GM13977 (cell line): ENCODE measurements at places on chromosomes 4 and X.

GRCh38 chr4:185576962-185577950 lies 41.9 kb upstream of the PDLIM3 start:
- no peak for DNase-seq

DNA sequence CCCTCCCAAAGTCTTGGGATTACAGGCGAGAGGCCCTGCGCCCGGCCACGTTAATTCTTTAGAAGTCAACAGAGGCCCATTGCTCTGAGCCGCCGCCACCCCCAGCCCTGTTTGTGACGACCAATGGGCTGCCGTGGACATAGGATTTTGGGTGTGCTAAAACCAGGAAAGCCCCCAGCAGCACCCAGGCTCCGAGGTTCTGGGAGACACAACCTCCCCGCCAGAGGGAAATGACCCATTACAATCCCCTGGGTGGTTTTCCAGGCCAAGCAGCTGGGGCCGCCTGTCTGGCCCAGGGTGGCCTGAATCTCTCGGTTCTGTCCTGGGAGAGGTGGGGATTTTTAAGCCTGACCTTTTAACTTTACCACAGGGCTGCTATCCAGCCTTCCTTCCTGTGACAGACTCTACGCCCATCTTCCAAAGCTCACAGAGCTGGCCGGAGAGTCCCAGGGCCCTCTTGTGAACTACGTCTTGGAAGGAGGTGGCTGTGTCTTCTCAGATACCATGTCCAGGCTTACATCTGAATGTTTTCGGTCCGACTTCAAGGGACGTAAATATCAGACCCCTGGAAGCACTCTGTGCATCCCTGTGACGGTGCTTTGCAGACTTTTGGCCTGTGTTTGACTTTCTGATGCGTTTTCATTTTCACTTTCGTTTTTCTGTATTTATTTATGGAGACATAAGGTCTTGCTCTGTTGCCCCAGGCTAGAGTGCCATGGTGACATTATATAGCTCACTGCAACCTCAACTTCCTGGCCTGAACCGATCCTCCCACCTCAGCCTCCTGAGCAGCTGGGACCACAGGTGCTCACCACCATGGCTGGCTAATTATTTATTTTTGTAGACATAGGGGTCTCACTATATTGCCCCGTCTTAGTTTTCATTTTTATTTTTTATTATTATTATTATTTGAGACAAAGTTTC lies 36.0 kb downstream of the P2RY8 start:
- peak; percentile 75 for DNase-seq

DNA sequence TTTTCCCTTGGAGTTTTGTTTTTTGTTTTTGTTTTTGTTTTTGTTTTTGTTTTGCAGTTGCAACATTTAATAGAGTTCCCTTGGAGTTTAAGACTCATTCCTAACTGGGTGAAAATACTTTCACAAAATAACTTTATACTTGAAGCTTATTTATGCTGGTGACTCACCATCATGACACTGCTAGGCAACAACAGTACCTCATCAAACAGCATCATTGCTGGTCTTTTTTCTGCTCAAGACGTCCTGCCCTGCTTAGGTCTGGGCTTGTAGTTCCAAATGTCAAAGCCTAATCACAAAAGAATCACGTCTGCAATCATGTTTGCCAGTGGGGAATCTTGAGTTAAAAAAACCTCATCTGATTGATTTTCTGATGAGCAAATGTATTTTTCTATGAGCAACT lies 105.7 kb upstream of the PRPS2 start:
- DNase-seq, result no peak

GRCh38 chr4:37881811-37882210 lies 9.1 kb upstream of the TBC1D1 start:
- DNase-seq, result no peak

DNA sequence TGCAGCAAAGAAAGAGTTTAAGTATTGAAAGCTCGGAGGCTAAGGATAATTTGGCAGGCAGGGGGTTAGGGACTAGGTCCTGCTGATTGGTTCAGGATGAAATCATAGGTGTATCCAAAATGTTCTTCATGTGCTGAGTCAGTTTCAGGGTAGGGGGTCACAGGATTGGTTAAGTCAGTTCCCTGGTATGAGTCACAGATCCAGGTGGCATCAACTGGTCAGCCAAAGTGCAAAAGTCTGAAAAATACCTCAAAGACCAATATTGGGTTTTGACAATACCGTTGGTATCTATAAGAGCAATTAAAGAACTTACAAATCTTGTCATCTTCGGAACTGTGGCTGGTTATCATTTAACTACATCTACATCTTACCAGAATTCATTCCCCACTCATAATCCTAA lies 25.6 kb upstream of the PRDM8 start:
- DNase-seq, result no peak

GRCh38 chr4:85142451-85142850 lies 176.0 kb upstream of the WDFY3 start:
- DNase-seq, result no peak

GRCh38 chr4:176443646-176444409 lies 124.1 kb downstream of the SPCS3 start:
- no peak for DNase-seq

DNA sequence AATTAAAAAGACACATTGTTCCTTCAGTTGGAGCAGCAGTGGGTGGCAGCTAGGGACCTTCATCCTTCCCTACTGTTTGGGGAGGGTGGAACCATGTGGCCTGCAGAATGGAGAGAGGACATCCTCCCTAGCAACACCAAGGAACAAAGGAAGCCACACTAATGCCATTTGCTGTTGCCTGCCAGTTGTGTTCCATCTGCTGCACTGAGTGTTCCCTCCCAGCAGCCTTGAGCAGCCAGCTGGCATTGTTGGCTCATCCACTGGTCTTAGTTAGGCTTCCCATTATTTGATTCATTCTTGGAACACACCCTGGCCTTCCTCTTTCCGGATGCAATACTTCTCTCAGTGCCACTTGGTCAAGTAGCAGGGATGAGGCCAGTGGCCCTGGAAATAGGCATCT lies 25.0 kb upstream of the HMGB3 start:
- DNase-seq, result no peak

DNA sequence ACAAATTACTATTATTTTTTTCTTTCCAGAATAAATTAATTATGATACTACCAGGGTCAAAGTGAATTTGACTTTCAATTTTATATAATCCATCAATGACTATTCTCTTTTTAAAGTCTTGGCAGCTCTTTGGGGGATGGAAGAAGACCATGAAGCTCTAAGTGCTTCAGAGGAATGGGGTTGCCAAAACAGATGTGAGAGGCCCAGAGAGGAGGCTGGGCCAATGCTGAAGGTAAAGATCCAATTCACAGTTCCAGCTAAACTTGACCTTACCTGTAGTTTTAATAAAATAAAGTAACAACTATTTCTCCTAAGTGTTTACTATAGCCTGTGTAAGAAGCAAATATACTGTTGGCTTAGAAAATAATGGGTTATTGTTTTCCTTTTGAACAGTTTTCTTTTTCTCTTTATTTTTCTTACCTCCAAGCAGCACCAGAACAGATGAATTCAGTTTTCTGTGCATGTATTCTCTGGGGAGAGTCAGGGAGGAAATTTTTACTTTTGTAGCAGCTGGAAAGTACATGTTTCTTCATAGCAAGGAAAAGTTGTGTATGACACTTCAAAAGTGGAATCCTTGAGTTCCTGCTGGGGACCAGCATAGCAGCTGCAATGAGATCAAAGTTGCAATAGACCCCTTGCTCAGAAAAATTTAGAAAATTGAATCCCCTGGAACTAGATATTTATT lies 104.9 kb downstream of the CEP44 start:
- DNase-seq, result no peak

- peak; percentile 28 for DNase-seq
These were observed 74.4 kb downstream of the MTMR1 start for GRCh38 chrX:150767475-150768131.

- peak; percentile 26 for DNase-seq
These were observed 119.1 kb upstream of the OTUD4 start for GRCh38 chr4:145299380-145300076.

DNA sequence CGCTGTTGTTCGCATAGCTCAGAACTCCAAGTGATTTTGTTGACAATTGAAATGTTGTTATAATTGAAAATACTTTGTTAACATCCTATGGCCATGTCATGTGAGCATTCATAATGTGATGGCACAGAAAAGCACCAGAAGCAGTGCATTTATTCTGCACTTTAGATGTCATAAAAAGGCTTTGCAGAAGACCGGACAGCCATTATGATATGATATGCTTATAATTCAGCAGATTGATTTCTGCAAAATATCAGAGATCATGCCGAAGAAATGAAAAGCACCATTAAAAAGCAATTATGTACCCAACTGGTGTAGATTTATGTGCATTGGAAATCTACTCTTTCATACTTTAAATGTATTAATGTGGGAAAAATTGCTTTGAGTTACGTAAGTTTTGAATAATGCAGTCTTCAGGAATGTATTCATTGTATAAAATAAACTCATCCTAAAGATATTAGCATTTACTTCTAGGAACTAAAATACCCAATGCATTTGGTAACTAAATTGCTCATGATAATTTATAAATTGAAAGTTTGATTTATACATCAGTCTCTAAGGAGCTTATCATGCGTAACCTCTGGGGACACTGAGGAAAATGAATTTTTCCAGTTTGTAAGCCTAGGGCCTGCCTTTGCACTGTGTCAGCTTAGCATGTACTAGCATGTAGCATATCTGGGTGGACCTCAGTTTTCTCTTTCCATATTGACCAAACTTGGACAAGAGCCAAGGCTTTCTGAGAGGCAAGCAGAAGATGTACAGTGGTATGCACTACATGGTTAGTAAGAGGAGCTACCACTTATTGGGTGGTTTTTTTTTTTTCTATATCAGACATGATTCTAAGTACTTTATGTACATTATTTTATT lies 43.6 kb downstream of the TLR10 start:
- no peak for DNase-seq

DNA sequence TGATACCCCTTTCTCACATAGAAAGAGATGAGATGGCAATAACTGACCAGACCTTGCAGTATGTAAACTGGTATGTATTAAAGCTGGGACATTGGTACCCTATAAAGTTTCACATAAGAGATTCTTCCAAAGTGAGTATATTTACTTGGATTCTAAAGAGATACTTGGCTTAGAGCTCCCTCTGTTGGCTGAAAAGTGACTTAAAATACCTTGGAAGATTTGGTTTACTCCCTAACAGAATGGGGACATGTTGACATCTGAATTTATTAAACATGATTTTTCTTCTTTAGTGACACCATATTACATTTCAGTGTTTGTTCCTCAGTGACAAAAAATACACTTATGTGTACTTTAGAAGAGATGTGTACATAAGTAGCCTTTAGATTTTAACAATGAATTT lies 47.9 kb upstream of the RGN start:
- peak; percentile 45 for DNase-seq

GRCh38 chr4:4289597-4289940 lies 385 bp downstream of the LYAR start:
- DNase-seq, result peak; percentile 34

DNA sequence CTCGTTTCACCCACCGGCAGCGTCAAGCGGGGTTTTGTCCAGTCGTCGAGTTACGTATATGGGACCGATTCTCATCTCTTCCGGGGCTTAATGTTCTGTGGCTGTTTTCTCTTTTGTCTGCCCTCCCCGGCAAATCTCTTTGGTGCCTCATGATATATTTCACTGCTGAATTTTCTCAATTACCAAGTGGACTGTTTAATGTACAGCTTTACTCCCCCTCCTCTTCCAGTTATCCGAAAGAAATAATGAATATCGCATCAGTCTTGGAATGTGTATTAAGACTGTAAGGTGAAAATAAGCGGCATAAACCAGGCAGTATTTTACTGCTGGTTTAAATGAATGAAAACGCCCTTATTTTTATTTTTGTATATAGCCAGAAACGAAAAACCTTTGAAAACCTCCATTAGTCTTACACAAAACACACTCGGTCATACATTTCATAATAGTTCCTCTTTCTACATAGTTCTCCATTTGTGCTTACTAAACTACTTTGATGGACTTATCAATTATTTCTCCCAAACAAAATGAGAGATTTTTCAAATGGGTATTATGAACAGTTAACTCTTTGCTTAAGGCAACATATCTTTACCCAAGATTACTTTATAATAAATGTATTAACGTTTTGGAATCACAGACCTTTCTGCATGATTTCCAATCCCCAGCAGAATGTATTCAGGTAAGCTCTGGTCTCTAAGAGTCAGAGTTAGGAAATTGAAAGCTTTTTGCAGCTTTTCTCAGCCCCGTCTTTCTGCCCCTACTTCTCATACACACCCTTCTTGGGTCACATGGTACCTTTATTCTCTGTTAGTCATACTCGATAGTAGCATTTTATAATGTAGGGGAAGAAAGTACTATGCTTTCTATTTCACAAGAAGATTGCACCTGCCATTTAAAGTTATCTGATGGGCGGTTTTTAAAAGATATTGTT lies 979 bp downstream of the RP2 start:
- DNase-seq, result peak; percentile 30

GRCh38 chr4:185374573-185374972 lies 21.2 kb downstream of the LRP2BP start:
- no peak for DNase-seq

DNA sequence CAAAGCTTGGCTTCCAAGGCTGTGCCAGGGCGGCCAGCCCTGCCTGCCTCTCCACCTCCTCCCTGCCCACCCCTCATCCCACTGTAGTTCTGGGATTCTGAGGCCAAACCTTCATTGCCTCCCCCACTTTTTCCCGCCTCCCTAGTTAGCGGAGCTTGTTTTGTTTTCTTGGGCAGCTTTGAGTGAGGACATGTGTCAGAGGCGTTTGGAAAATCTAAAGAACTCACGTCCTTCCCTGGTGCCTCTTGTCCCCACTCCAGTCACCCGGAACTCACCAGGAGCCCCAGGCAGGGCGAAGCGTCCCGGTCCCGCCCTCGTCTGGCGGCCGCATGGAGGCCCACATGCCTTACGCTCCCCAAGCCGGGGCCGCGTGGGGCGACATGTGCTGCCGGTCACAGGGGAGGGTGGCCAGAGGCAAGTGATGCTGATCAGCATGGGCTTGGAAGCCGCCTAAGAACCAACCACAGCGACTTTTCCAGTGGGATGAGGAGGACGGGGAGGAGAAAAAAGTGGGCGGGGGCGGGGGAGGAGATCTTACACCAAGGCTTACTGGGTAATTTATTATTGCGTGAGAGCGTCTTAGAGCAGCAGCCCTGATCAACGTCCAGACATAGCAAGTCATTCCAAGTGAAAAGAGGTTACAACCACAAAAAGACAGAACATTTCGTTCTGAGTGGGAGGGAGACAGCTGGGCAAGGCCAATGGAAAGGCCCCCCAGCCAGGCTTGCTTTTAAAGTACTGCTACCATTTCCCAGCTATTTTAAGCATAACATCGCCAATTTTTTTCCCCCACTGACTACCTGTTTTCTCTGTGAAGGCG lies 48.5 kb downstream of the PRPS1 start:
- no peak for DNase-seq

DNA sequence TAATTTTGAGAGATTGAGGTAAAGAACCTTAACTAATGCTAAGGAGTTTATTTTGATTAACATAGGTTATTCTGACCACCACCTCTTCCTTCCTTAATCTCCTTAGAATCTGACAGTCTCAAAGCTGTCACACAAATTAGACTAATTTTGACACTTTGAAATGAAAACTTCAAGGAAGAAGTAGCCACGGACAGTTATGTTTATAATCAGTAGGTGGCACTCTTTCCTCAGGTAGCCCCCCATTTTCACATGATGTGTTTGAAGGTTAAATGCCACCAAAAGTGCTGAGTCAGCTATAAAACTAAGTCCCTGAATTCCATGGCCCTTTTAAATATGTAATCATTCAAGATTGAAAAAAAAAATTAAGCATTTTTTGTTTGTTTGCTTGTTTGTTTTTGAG lies 22.4 kb downstream of the TMEM33 start:
- DNase-seq, result peak; percentile 45
